ENCODE measurements at places on chromosomes 16 and 17.
A peak's percentile ranks its signal among the peaks of the same experiment; 100 is the strongest.

DNA sequence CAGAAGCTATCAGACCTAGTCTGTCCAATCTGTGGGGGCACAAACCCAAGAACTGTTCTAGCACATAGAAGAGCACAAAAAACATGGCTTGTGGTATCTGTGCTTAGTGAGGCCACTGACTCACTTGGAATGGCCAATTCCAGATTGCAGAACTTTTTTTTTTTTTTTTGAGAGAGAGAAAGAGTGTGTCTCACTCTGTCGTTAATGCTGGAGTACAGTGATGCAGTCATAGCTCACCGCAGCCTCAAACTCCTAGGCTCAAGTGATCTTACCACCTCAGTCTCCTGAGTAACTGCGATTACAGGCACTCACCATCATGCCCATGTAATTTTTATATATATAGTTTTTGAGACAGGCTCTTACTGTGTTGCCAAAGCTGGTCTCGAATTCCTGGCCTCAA lies 77.2 kb upstream of the CLEC3A start:
- no peak for DNase-seq

GRCh38 chr17:81150377-81151077 lies 14.8 kb upstream of the PVALEF start:
- DNase-seq: no peak

DNA sequence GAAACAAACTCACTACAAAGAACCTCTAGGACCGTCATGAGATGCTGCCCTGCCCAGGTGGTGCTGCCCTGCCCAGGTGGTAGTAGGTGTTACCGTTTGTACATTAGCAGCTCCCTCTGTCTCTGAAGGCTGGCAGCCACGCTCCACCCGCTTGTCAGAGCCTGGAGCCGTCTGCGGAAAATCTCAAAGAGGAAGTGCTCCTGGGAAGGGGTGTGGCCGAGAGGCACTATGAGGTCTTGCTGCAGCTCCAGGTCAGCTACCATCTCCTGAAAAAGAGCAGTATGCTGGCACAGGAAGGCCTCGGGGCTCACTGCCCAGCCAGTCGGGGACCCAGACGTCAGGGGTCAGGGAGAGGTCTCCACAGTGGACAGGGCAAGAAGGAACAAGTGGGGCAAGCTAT lies 28.3 kb downstream of the ZNF276 start:
- no peak for DNase-seq

- no peak for DNase-seq
These were observed 9.0 kb downstream of the KRTAP9-7 start for GRCh38 chr17:41284546-41284945.

- DNase-seq: no peak
These were observed 18.4 kb downstream of the CYB5D2 start for GRCh38 chr17:4161192-4161966.

- DNase-seq: no peak
These were observed 173.7 kb downstream of the SOX9 start for GRCh38 chr17:72294487-72294893.

DNA sequence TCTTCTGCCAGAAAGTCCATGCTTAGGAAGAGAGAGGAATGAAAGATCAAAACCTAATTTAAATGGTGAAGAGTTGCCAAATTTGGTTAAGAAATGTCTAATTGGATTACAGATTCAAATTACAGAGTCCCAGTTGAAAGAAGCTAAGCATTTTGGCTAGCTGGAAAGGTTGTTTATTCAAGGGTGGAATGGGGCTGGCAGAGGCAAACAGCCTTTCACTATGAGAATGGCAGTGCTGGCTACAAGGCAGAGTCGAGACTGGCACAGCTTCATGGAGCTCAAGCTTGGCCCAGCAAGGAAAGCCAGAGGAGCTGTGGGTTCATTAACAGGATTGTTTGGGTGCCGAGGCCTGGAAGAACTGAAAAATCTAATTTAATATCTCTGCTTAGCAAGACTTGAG lies 13.6 kb downstream of the MAP3K3 start:
- no peak for DNase-seq

- DNase-seq: no peak
These were observed 46.0 kb downstream of the TNRC6A start for GRCh38 chr16:24775455-24775854.

DNA sequence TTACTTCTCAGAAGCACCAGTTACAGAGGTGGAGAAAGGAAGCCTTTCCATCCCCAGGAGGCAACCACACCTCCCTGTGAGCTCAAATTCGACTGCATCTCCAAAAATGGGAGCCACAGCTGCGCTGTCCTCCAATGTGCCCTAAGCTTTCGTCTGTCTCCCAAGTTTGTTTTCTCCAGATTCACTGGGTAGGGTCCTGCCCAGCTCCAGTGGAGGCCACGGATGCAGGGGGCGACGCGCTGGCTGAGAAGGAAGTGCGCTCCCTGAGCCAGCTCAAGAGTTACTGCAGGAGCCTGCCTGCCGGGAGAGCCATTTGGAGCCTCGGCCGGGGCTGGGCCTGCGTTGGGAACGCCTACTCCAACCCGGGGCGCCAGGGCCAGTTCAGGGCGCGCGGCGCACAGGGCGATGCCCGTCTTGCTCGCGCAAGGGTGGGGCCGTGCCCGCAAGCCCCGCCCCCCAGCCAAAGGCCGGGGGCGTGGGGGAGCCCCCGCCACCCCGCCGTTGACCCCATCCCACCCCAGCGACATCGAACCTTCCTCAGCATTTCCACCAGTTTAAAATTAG lies 19.5 kb downstream of the SIAH1 start:
- DNase-seq: peak; percentile 90

DNA sequence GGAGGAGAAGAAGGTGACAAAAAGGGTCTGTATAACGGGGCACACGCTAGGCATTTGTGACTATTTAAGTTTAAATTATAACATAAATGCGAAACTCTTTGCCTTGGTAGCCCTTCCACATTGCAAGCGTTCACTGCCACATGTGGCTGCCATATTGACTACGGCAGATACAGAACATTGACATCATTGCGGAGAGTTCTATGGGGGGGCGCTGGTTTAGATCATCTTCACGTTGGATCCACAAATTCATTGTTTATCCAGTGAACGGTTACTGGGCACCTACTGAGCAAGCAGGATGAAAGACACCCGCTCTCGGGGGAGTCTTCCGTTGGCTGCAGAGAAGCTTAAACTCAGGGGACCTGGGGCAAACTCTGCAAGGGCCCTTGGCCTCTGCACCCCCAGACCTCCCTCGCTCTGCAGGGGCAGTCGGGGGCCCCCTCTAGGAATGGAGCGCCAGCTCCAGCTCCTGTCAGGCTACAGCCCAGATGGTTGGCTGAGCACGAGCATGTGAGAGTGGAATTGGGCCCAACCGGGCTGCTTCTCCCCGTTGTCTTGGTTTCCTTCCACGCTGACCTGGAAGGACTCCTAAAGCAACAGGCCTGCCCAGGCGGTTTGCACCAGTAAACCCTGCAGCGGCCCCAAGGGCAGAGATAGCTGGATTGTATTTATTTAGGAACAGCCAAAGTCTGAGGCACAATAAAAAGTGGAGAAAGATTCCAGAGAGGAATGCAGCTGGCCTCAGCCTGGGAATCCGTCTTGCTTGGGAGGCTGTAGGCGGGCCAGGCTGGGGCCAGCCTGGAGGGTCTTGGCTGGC lies 172.2 kb downstream of the SEC14L1 start:
- no peak for DNase-seq

DNA sequence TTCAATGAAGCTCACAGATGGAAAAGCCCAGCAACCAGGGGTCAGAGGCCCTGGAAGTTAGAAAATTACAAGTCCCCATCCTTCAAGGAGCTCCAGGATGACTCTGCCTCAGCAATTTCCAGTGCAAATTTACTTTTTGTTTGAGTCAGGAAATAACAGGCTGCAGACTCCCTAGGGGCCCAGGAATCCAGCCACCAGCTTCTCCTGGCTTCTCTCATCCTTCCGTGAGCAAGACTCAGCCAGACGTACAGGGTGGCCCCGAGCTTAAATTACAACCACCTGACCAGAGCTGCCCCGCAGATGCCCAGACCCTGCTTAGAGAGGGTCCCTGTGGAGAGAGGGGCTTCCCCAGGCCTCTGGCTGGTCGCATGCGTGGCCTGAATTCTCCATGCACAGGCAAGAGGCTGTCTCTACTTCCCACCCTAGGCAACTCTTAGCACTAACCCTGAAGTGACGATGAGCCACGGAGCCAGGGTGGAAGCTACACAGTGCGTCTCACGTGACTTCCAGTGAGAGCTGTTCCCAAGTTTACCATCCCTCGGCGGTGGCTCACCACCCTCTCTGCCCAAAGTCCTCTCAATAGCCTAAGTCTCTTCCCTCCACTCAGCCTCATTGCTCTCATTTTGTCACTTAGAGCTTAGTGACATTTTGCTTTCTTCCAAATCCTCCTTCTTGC lies 27.1 kb downstream of the GPR142 start:
- no peak for DNase-seq

DNA sequence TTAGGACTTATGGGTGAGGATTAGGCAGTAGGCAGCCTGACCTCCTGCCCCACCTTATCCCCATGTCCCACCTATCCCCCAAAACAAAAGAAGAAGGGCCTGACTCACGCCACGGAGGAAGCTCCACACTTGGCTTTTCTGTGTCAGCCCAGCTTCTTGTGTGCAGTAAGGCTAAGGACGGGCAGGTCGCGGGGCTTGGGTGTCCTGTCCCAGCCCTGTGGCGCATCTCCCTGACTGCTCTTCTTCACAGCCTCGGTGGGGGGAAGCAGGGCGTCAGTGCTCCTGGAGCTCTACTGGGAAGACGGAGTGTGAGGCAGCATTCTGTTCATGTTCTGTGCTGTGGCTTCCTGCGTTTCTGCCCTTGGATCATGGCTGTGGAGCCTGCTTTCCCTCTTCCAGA lies 34.6 kb upstream of the ALDH3A2 start:
- DNase-seq: no peak

GRCh38 chr17:77438241-77439188 lies 297.7 kb downstream of the SEC14L1 start:
- no peak for DNase-seq

DNA sequence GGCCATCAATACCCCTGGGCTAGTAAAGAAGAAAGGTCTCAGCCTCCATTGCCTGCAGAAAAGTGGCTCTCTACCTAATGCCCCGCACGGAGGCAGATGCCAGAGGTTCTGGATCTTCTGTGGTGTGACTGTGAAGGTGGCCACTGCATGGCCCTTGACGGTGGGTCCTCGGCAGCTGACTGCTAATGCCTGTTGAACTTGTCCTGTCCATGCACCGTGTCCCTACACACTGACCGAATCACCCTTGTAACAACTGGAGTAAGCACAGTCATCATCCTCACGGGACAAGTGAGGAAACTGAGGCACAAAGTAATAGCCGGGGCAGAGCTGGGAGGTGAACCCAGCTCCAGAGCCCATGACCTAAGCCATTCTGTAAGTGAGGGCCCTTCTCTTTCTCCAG lies 48.8 kb downstream of the MYH11 start:
- no peak for DNase-seq

DNA sequence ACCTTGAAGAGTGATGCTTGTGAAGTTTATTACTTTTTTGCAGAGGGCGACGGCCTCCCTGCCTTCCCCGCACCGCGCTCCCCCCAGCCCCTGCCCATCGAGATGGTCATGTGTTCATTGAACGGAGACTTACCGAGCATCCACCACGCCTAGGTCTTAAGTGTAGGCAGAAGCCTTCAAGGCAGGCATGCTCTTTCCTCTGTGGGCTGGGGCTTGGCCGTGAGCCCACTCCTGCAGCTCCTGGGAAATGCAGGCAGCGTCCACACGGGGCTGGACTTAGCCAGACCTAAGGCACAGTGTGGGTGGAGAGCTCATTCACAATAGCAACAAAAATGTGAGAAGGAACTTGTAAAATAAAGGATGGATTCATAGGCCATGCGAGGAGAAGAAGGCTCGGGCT lies 19.2 kb downstream of the RNF213 start:
- DNase-seq: no peak

All from activated CD4-positive, alpha-beta T cell treated with anti-CD3 and anti-CD28 coated beads for 48 hours (primary cell).